ENCODE measurements at places on chromosomes 1 and 21.

DNA sequence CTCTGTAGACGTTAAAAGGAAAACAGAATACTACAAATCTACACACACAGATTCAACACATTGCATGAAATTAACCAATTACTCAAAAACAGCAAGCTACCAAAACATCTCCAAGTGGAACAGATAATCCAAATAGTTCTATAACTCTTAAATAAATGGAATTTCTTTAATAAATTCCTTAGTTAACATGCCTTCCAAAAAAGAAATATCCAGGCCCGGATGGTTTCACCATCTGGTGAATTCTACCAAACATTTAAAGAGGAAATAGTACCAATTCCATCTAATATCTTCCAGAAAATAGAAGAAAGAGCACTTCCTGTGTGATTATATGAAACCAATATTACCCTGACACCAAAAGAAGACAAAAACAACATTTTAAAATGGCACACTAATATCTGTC is 52.8 kb upstream of the COL6A2 start:
- no peak for DNase-seq

DNA sequence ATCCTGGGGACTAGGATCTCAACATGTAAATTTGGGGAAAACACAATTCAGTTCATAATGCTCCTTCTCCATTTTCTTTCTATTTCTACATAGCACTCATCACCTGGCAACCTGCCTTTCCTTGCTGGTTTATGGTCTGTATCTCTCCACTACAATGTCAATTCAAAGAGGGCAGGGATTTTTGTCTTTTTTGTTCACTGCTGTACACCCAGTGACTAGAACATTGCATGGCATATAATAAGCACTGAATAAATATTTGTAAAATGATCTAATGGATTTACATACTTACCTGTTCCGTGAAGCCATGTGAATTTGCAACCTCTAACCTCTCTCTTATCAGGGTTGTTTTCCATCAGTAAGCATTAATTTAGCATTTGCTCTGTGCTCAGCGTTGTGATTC is 27.4 kb upstream of the TBX15 start:
- DNase-seq: no peak

DNA sequence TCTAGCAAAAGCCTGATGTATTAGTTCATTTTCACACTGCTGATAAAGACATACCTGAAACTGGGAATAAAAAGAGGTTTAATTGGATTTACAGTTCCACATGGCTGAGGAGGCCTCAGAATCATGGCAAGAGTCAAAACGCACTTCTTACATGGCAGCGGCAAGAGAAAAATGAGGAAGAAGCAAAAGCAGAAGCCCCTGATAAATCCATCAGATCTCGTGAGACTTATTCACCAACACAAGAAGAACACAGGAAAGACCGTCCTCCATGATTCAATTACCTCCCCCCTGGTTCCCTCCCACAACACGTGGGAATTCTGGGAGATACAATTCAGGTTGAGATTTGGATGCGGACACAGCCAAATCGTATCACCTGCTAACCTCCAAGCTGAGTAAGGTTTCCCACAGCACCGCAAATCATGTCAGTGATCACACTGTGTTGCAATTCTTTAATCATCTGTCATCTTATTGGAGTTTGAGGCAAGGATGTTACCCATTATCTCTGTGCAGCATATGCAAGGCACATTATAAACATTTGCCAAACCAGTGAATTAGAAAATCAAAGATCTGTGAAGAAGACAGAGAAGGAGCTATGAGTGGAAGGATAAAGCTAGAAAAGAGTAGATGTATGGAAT is 128.5 kb downstream of the ZNF281 start:
- no peak for DNase-seq

- peak; percentile 7 for DNase-seq
Observed at GRCh38 chr1:25985171-25985570, 12.7 kb downstream of the PAFAH2 start.

- DNase-seq: no peak
Observed at GRCh38 chr1:160164121-160164520, 12.7 kb downstream of the ATP1A4 start.

- DNase-seq: no peak
Observed at GRCh38 chr1:56185493-56185892, 393.9 kb downstream of the PLPP3 start.

GRCh38 chr1:180680558-180681144 is 48.8 kb downstream of the XPR1 start:
- no peak for DNase-seq

DNA sequence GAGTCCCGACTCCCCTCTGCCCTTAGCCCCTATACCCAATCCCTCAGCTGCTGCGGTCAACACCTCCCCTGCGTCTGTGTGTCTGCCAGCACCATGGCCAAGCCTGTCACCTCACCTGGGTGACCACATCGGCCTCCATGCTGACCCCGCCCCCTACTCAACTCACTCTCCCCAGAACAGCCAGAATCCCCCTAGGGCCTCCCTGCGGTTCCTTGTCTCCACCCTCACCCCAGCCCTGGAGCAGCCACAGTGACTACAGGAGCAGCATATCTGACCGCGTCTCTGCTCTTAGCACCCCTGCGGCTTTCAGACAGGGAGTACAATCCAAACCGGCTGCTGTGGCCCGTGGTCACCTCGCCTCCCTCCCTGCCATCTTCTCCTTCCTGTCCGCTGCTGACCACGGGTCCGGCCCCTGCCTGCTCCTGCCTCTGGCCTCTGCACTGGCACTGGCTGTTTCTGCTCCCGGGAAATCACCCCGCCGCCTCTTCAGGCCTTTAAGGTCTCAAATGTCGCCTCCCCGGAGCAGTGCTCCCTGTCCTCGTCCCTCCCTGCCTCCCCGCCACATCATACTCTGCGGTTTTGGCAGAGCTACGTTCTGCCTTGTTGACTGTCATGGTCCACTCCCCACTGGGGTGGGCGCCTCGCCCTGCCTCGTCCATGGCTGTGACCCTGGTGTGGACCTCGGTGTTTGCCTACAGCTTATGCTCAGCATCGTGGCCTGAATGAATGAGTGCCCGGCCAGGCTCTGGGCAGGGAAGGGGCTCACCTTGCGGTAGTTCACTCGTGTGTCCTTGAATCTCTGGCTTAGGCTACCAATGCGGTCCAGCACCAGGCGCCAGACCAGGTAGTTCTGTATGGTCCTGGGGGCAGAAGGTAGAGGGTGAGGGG is 11.1 kb downstream of the PRXL2B start:
- DNase-seq: no peak

DNA sequence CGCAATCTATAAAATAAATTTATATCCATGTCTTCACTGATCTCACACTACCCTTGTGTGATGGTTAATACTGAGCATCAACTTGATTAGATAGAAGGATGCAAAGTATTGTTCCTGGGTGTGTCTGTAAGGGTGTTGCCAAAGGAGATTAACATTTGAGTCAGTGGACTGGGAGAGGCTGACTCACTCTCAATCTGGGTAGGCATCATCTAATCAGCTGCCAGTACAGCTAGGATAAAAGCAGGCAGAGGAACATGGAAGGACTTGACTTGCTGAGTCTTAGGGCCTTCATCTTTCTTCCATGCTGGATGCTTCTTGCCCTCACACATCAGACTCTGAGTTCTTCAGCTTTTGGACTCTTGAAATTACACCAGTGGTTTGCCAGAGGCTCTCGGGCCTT is 615.4 kb downstream of the AGBL4 start:
- no peak for DNase-seq

GRCh38 chr1:3506041-3506440 is 51.6 kb downstream of the ARHGEF16 start:
- DNase-seq: no peak

DNA sequence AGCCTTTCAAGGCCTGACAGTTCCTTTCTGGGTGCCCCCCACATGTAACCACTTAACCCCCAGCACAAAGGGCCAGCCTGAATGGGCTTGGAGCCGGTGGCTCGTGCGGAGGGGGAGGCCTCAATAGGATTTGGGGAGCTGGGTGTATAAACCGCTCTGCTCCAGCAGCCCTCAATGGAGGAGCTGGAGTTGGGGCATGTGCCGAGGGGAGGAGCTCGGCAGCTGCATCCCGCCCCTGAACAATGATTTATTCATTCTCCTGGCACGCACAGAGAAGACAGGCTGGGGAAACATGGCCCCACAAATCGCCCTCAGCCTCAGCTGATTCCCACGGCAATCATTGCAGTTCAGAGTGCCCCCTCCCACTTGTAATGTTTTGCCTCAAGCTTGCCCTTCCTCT is 6.9 kb upstream of the C1orf216 start:
- DNase-seq: no peak

GRCh38 chr1:18901147-18901951 is 1.0 kb downstream of the ALDH4A1 start:
- DNase-seq: no peak

DNA sequence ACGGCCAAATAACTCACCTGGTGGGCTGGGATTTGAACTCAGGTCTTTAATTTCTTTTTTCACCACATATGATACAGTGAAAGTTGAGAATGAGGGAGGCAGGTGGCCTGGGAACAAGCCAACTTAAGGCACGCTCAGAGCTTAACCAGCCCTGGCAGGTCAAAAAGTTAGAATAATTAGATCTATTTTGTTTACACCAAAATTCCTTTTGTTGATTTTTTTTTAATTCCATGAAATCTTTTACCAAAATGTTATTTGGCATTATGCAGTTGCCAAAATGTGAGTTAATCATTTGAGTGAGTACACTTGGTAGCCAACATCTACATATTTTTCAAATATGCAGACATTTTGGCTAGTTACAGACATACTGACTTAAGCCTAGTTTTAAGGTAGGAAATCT is 36.8 kb downstream of the LHX8 start:
- no peak for DNase-seq

DNA sequence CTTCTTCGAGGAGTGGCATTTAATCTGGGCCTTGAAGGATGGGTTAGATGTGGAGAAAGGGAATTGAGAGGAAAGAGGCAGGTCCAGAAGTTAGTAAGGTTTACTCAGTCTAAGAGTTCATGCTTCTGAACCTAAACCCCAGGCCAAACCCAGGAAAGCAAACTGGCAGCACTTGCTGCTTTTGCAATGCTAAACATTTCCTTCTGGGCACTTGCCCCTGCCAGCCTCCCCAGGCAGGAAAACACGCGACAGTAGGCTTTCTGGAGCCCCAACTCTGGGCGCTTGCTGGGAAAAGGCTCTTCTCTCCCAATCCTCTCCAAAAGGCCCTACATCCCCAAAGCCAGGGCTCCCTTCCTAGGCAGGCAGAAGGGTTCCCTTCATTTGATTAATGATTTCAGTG is 2.5 kb downstream of the OLFML2B start:
- DNase-seq: no peak

All from epithelial cell of proximal tubule (primary cell).